ENCODE measurements at places on chromosomes 12 and 14. TPM values are rescaled to one million over a fixed set of nuclear protein-coding genes. Genes with fewer than 3 reads are reported as not detected.

GRCh38 chr14:76995279-76996035, 33.1 kb downstream of the IRF2BPL start:
- DNase-seq: no peak

DNA sequence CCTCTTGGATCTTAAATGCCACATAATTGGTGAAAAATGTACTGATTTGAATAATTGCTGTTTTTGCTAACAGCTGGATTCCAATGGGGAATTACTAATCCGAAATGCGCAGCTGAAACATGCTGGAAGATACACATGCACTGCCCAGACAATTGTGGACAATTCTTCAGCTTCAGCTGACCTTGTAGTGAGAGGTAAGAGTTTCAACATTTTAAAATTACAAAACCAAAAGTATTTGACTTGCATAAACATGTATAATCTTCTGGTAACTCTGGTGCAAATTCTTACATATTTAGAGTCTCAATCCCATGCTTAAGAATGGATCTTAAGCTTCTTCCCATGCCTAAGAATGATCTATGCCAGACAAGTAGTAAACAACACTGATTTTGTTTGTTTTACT, 229.1 kb upstream of the PDZRN4 start:
- DNase-seq: no peak

DNA sequence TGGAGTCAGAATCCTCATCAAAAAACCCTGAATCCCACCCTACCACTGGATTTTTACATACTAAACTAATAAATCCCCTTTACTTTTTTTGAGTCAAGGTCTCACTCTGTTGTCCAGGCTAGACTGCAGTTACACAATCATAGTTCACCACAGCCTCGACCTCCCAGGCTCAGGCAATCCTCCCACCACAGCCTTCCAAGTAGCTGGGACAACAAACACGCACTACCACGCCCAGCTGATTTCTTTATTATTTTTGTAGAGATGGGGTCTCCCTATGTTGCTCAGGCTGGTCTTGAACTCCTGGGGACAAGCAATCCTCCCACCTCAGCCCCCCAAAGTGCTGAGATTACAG, 24.3 kb downstream of the SPTSSA start:
- no peak for DNase-seq

GRCh38 chr14:51478175-51478621, 173.5 kb upstream of the FRMD6 start:
- DNase-seq: no peak

DNA sequence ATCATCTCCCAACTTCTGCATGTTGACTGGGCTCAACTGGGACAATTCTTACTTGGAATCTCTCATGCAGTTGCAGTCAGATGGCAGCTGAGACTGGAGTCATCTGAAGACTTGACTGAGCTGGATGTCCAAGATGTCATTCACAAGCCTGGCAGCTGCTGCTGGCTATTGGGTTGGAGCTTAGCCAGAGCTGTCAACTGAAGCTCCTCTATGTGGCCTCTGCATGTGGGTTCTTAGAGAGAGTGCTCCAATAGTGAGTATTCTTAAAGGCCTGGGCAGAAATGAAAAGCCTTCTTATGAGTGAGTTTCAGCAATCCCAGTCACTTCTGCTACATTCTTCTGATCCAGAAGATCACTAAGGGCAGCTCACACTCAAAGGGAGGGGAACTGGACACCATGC, 440.9 kb downstream of the LRIG3 start:
- DNase-seq: no peak

DNA sequence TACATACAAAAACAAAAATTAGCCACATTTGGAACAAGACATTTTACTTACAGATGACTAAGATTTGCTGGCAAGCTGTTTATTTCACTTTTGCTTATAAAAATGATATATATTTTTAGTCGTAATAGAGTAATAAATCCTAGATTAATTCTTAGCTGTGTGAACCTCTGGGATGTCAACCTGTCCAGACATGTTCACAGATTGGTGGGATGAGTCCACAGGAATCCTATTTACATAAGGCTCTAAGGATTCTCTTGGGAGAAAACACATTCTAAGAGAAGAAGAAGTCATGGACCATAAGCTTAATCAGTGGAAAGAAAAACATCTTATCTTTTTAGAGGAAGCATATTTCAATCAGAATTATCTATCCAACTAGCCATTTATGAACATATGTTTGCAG, 797.4 kb downstream of the C12orf50 start:
- no peak for DNase-seq

GRCh38 chr12:68805592-68806120, 2.3 kb upstream of the MDM2 start:
- DNase-seq: no peak

GRCh38 chr14:58562141-58562540, 75.6 kb upstream of the DACT1 start:
- DNase-seq: no peak

DNA sequence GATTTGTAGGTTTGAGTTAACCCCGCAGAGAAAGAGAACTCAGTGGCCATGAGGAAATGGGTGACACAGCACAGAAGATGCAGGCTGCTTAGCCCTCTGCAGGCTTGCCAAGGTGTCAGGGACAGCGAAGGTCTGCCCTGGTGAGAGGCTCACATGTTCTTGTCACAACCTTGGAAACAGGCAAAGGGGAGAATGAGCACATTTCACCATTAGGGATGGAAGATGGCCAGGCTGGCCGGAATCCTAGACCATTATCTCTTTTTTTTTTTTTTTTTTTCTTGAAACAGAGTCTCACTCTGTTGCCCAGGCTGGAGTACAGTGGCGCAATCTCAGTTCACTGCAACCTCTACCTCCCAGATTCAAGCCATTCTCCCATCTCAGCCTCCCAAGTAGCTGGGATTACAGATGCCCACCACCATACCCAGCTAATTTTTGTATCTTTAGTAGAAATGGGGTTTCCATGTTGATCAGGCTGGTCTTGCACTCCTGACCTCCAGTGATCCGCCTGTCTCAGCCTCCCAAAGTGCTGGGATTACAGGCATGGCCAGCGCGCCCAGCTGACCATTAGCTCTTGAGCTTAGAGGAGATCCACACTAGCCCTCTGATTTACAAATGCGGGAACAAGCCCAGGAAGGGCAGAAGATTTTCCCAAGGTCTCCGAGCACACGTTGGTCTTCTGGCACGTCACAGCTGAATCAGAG, 34.6 kb downstream of the LTBP2 start:
- DNase-seq: no peak

- DNase-seq: no peak
These were observed 10.7 kb downstream of the DHRS2 start for GRCh38 chr14:23646648-23647549.

Gene DACT1
- total RNA-seq: 1.2 TPM

Gene IFNG-AS1
- not detected for total RNA-seq

Gene CLEC1A
- total RNA-seq: not detected

Gene ANGEL1
- total RNA-seq: 13.7 TPM

Gene RFX4
- not detected for total RNA-seq

Gene AMDHD1
- total RNA-seq: 1.4 TPM

Gene KRT71
- not detected for total RNA-seq

Measured in activated CD4-positive, alpha-beta T cell treated with anti-CD3 and anti-CD28 coated beads, Interleukin-2, amount 10 ng/mL, durations not matched to agents 7 days and 5 days (primary cell).